ENCODE measurements at places on chromosomes 7 and 10.
A peak's percentile ranks its signal among the peaks of the same experiment; 100 is the strongest.

DNA sequence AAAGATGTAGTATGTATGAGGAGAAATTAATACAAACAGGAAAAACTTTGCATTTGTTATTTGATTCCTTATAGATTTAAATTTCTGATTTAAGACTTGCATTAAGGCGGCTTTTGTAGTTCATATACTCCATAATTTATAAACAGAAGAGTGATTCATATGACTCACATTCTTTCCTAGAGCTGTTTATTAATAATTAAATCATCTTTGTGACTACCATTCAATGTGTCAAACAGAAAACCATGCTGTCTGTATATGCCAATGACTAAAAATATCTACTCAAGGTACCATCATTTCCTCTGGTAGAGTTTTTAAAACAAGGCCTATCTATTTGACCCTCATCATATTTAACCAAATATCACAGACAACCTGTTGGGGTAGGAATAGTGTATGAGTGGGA lies 501.7 kb downstream of the PARD3 start:
- DNase-seq, result no peak

GRCh38 chr7:129540340-129540739 lies 38.0 kb downstream of the SMKR1 start:
- DNase-seq, result no peak

DNA sequence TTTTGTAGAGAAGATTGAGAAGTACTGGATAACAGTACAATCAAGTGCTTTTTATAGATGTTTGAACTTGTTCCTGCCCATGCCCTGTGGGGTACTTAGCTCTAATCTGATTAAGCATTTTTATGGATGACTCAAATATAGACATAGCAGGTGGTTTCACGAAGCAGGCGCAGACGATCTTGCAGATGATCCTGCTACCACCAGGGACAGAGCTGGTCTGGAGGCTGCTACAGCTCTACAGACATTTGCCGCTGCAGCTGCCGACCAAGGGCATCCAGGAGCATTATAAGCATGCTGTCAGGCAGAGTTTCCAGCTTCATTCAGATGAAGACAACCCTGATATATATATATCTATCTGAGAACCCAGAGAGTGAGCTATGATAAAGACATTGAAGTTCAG lies 650.4 kb downstream of the NXPH1 start:
- no peak for DNase-seq

DNA sequence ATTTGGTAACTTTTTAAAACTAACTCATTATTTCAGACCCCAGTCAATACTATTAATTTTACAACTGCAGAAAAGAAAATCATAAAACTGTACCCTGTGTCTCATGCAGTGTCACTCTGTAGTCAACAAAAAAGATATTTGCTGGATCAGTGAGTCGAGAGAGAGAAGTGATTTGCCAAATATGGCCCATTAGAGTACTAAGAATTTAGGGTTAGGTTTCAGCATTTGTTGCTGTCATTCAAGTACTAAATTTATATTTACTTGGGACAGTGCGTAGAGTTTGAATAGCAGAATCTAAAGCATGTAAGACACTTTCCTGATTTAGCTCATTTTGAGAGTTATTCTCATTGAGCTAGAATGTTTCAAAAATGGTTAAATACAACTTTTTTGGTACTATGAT lies 38.9 kb downstream of the CACNA2D1 start:
- no peak for DNase-seq

DNA sequence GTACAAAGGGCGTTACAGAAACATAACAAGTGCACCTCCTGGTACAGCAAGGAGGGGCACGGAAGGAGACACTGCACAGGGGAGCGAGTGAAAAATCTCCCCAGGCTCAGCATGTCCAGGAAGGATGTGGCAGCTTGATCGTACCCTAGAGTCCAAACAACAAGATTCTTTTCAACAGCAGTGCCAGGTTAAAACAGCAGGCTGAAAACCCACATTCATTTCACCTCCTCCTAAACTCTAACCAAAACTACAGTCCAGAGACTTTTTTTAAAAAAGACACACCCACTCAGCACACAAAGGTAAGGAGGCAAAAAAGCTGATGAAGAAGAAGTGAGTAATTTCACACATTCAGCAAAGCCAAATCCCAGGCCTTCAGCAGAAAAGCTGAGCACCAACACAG lies 138.8 kb downstream of the SFMBT2 start:
- no peak for DNase-seq

- DNase-seq, result peak; percentile 100
These were observed 342 bp upstream of the KLF6 start for GRCh38 chr10:3785251-3785850.

Data from activated T-cell treated with anti-CD3 and anti-CD28 coated beads, Interleukin-2, amount 50 U/mL, for 48 hours (primary cell).